ENCODE measurements at places on chromosomes 3 and 15.

GRCh38 chr3:27146786-27147185 lies 222.4 kb downstream of the NEK10 start:
- DNase-seq = no peak

- no peak for DNase-seq
Observed at GRCh38 chr3:31861826-31862225, 119.2 kb downstream of the OSBPL10 start.

GRCh38 chr3:42742259-42742658 lies 30.8 kb downstream of the CCDC13 start:
- DNase-seq = no peak

- DNase-seq = no peak
Observed at GRCh38 chr3:166275024-166275390, 437.8 kb upstream of the BCHE start.

DNA sequence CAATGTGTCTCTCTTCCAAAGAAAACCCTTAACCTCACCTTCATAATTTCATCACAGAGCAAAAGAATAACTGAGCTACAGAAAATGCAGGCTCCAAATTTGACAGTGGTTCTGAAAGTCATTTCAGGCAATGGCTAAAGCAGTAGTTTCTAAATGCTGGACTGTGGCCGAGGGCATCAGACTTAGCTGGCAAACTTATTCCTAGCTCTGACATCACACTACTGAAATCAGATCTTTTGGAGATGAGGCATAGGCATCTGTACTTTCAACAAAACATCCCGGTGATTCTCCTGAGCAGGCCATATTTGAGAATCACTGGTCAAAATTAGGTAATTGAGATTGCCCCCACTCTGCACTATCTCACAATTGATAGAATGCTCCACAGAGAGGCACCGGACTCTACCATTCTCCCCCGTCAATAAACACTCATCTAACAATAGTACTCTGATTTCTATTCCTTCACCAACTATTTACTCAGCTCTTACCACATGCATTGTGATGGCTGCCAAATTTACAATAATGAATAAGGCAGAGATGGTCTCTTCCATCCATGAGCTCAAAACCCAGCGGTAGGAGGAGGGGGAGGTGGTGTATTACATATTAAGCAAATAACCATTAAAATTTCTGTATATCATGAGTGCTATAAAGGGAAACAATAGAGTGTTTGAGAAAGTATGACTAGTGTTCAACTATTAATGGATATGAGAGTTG lies 57.3 kb upstream of the SPRED1 start:
- no peak for DNase-seq

DNA sequence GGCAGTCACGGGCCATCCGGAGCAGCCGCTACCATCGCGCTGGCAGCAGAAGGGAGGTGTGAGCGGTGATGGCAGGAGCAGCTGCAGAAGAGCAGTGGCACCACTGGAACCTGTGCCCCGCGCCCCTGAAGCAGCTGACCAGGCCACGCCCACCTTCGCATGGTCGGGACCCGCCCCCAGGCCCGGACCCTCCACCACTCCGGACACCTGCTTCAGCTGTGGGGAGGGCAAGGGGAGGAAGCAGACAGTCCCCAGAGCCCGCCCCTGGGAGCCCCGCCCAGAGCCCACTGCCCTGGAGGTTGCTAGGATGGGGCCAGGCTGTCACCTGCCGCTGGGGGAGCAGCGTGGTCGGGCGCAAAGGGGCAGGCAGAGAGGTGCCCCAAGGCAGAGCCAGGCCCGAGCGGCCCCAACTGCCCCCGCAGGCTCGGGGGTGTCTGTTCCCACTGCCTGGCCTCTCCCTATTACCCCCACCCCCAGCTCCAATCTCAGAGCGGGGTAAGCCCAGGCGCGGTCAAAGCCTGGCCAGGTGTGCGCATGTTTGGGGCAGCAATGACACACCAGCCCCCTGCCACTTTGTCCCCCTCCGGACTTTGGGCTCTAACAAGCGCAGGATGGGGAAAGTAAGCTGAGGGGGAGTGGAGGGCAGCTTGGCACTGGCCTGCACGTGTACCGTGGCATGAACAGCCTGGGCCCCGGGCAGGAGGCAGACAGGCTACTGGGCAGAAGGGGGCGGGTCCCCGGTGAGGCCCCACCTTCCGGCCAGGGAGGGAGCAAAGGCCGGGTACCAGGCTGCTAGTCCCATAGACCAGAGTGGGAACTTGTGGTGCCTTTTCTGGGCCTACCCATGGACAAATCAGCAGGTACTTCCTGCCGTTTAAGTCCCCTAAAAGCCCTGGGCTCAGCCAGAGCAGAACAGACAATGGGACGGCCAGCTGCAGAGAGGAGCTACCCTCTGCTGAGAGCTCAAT lies 8.7 kb downstream of the SPCS1 start:
- no peak for DNase-seq

- DNase-seq = no peak
Observed at GRCh38 chr3:12041446-12042041, 37.4 kb downstream of the SYN2 start.

DNA sequence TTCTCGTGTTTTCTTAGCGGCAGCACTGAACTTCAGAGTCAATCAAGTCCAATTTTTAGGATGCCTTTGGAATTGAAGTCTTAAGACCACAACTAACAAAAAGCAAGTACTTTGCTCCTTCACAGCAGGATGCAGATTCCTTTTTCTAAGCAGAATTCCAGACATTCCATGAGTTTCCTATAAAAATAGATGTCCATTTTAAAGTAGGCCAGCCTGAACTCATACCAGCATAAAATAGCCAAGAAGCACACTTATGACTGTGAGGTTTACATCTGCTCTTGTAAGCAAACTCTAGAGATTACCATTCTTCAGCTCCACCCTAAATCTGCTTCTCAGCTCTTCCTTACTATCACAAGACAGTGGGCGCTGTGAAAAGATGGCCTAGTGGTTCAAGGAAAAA lies 85.8 kb downstream of the THBS1 start:
- DNase-seq = no peak

GRCh38 chr3:20125897-20126296 lies 60.1 kb downstream of the SGO1 start:
- DNase-seq = no peak

GRCh38 chr3:38029400-38030125 lies at the start of gene PLCD1:
Gene PLCD1 (minus strand): TSS chr3:38029642. CDS start chr3:38029539, 103 bp downstream.
- DNase-seq = peak; percentile 34

- no peak for DNase-seq
Observed at GRCh38 chr3:12370758-12371157, 81.9 kb downstream of the PPARG start.

DNA sequence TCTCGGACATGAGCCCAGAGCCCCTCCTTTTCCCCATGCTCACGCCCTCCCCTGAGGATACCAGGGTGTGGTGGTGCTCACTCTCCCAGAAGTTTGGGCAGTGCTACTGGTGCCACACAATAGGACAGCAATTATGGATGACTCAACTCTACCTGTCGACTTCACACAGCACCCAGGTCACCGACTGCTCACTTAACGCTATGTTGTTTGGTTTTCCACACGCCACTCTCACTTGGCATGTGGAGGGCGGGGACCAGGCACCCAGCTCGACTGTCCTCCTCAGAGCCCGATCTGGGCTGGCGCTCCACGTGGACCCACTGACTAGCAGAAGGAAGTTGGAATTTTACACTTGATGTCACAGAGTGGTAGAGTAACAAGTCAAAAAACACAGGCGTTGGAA lies 30.9 kb downstream of the STIMATE start:
- no peak for DNase-seq

DNA sequence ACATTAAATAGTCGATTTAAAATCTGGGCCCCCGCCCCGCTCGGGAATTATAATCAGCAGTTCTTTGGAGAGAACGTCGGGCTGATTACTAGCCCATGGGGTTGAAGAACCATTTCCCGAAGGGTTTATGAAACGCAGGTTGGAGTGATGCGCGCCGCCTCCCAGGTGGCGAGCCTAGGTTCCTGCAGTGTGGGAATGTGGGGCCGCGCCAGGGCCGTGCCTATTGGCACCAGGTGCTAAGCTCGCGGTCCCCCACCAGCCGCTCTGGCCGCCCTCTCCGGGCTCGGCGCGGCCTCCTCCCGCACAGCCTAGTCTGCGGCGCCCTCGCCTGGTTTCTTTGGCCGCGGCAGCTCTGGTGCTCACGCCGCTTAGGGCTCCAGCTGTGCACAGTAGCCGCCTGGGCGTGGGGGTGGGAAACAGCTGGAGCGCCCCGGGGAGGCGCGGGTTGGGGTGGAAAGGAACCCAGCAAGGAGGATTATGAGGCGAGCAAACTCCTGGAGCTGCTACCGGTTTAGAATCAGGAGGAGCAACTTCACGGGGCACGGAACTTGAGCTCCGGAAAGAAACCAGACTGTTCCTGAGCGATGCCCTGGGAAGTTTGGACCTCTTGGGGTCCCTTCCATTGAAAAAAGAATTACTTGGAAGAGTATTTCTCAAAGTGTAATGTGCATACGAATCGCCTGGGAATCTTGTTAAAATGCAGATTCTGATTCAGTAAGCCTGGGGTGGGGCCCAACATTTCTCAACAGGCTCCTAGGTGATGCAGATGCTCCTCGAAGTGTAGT lies 5.6 kb upstream of the MECOM start:
- no peak for DNase-seq

GRCh38 chr15:36755341-36756000 lies 176.0 kb downstream of the CDIN1 start:
- DNase-seq = no peak

DNA sequence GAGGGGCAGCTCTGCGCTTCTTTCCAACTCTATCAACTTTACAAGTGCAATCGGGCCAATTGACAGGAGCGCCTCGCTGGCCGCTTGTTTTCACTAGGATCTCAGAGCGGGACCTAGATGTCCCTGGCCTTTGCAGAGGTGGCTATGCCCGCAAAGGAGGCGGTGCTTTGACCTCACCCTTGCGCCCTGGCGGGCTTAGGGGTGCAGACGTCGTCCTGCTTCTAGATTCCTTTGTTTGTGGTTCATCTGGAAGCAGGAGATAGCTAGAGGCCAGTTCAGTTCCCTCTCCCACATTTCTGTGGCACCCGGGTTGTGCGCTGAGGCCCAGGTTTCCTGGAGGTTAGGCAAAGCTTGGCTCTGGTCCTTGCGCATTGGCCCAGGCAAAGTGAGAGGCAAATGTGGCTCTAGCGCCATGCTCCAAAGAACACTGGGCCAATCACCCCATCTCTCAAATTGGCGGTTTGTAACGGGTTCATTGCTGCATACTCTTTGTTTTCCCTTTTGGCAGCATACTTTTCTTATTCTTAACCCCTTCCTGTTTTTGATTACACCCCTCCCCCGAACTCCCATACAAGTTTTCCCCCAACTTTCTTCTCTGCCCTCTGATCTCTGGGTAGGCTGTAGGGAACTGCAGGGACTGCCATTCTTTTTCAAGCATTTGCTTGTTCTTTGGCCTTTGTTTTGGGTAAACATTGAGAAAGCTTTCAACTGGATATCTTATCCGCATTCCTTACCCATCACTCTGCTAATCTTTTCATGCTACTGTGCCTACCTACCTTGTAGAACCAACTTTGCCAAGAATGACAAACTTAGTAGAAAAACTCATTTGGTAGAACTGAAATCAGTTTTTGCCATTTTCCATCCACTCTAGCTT lies 1.4 kb downstream of the PPM1L start:
- peak; percentile 7 for DNase-seq

DNA sequence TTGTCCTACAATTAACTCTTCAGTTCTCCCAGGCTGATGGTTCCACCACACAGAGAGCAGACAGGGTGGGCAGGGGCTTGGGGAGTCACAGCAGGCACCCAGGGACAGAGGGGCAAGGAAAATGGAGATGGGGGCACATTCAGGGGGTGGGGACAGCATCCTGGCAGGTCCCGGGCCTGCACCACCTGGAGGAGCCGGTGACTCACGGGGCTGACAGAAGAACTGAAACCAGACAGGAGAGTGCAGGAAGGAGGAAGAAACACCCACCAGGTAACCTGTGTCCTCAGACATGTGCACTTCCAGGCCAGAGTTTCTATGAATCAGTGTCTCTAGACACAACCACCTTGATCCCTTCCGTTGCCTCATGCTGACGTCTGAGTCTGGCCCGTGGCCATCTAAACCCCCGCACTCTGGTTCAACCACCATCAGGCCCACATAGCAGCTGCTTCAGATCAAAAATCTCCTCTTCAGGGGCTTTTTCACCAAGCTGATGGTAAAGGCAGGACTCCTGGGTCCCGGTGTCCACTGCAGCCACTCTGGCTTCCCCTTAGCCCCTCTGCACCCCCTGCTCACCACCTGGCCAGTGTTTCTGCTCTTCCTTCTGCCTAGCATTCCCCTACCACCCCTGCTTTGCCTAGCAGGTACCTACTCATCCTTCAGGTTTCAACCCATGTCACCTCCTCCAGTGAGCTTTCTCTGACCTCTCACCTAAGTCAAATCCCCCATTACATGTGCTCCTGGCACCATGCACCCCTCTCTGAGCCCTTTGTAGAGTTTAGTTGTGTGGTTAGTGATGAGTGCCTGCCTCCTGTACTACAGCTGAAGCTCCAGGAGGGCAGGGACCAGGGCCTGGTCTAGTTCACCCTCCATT lies 16.5 kb upstream of the CYP11A1 start:
- peak; percentile 69 for DNase-seq

- DNase-seq = no peak
Observed at GRCh38 chr3:4462369-4463040, 4.6 kb downstream of the SUMF1 start.

- no peak for DNase-seq
Observed at GRCh38 chr3:131036200-131036816, 9.6 kb downstream of the NEK11 start.

GRCh38 chr3:28042095-28042635 lies 199.3 kb upstream of the CMC1 start:
- no peak for DNase-seq

GRCh38 chr3:29275309-29275708 lies 5.6 kb upstream of the RBMS3 start:
- DNase-seq = no peak

- DNase-seq = no peak
Observed at GRCh38 chr3:47916696-47917095, 99.5 kb downstream of the MAP4 start.

GRCh38 chr15:95923792-95924191 lies 406.7 kb upstream of the NR2F2 start:
- DNase-seq = no peak

- no peak for DNase-seq
Observed at GRCh38 chr3:197593046-197593380, 37.2 kb upstream of the BDH1 start.

GRCh38 chr3:159941038-159942000 lies 47.3 kb upstream of the IL12A start:
- no peak for DNase-seq

DNA sequence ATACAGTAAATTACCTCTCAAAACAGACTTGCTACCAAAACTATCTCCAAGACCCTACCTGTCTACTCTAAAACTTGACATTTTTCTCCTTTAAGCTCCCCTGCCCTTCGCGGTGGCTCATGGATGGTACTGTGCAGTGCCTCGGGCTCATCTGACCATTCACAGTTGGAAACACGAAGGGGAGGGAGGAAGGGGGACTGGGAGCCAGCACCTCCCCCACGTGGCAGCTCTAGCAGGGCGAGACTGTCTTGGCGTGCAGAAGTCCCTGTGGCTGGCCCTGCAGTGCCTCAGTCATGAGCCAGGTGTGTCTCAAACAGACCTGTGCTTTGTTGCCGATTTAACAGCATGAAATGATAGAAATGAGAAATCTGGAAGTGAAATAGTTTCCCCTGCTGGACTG lies 372.0 kb downstream of the GABRG3 start:
- no peak for DNase-seq

- no peak for DNase-seq
Observed at GRCh38 chr3:14846226-14846880, 27.6 kb downstream of the FGD5 start.

Measured in CD8-positive, alpha-beta T cell (primary cell).